NCI-H82 (cell line): ENCODE measurements at places on chromosomes 6 and 20.
A peak's percentile ranks its signal among the peaks of the same experiment; 100 is the strongest.

- no peak for DNase-seq
These were observed 33.5 kb downstream of the GHRH start for GRCh38 chr20:37228082-37228481.

GRCh38 chr20:49318430-49319207 lies 40.8 kb upstream of the ZNFX1 start:
- DNase-seq: no peak

GRCh38 chr6:143698329-143698728 lies 20.6 kb downstream of the PHACTR2 start:
- DNase-seq: no peak

DNA sequence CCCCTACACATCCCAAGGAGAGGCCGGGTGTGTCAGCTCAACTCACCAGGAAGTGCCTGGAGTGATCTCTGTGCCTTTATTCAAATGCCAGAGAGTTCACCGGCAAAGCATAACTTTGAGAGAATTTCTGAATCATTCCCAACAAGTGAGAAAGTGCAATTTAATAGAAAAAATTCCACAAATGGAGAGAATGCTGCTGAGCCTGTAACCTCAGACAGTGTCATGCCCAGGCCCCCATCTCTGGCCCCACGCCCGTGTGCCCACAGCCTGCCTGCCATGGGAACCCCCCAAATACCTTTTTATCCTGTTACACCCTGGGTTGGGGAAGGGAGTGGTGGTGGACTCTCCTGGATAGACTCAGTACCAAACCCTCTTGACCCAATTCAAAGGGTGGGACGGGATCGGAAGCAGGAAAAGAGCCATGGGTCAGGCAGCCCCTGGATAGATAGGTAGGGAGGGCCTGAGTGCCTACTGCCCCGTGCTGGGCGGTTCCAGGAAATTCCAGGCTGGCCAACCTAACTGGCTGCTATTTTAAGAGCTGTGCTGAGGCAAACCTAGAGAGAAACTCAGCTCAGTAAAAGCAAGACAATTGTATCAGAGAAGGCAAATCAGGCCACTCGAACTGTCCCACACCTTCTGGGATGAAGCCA lies 179.0 kb upstream of the FOXA2 start:
- no peak for DNase-seq

GRCh38 chr6:101445527-101445926 lies 52.0 kb downstream of the GRIK2 start:
- no peak for DNase-seq

DNA sequence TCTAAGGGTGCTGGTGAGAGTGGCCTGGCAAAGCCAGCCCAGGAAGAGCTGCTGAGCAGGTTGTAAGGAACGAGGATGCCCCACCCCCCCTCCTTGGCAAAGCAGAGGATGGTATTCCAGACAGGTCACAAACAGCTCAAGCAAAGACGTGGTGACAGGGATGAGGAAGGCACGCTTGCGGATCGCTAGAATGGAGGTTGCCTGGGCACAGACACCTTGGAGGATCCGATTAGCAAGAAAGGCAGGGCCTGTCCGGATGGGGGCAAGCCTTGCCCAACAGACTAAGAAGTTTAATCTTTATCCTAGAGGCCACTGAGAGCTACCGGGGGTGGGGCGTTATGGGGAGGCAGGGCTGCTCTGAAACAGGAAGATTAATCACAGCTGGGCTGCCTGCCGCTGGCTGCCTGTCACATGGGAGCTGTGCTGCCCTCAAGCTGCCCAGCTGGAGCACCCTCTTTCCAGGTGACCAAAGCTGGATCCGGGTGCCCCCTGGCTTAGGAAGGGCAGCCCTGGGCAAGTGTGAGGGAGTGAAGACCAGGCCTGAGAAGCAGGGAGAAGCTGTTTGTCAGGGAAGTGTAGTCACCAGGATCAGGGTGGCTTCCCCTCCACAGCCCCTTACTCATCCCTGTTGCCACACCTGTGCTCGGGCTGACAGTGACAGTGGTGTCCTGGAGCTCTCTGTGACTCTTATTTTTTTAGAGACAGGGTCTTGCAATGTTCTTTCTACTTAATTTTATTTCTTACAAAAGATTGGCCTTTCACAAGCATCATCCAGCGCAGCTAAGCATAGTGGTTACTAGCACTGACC lies 9.1 kb upstream of the MAPK13 start:
- DNase-seq: peak; percentile 90

- DNase-seq: no peak
These were observed 542.9 kb upstream of the JAG1 start for GRCh38 chr20:11216451-11217314.

- no peak for DNase-seq
These were observed 344.0 kb downstream of the PLCB1 start for GRCh38 chr20:8476021-8476420.

DNA sequence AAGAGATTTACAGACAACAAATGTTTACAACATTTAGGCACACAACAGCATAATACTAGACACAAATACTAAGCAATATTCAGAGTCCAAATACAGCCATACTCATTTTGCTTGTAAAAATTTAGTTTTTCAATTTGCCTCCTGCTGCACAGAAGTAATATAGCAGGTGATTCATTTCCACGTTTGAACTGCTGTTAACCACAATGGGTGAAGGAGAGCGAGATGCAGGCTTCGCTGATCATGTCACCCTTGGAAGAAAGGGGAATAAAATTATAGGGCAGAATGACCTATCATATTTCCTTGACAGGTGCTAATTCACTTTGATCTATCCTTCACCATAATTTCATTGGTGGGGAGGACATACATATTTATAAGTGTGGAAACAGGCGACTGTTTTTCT lies 643.8 kb upstream of the AGPAT4 start:
- DNase-seq: no peak

GRCh38 chr6:29908341-29908662 lies 34.0 kb upstream of the HLA-A start:
- DNase-seq: no peak

- no peak for DNase-seq
These were observed 15.6 kb downstream of the PKIG start for GRCh38 chr20:44597930-44598329.

- peak; percentile 31 for DNase-seq
These were observed 59.3 kb upstream of the MLN start for GRCh38 chr6:33863084-33863483.

- DNase-seq: no peak
These were observed 14.2 kb upstream of the RNF217 start for GRCh38 chr6:124947971-124948451.

DNA sequence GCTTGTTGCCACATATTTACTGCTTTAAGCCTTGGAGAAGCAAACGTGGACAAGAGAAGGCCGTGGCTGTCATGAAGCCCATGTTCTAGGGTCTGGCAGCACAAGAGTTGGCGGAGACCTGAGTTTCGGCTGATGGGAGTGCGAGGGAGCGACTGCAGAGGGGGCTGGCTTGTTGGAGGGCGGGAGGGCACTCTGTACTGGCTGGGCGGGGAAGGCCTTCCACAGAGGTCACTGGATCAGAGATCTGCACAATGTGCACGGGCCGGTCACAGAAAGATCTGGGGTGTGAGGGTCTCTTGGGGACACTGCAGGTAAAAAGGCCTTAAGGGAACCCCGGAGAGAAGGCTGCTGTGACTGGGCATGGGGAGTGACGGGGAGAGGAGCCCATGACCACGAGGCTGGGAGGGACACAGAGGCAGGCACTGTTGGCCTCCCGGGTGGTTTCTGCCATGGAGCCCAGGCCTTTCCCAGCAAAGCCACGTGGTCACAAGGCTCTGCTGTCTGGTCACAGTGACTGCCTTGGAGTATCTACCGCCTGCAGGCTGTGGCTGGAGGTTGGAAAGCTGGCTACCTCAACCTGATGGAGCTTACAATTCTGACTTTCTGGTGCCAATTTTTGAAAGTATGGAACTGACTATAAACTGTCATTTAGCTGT lies 23.8 kb downstream of the FOXC1 start:
- no peak for DNase-seq

DNA sequence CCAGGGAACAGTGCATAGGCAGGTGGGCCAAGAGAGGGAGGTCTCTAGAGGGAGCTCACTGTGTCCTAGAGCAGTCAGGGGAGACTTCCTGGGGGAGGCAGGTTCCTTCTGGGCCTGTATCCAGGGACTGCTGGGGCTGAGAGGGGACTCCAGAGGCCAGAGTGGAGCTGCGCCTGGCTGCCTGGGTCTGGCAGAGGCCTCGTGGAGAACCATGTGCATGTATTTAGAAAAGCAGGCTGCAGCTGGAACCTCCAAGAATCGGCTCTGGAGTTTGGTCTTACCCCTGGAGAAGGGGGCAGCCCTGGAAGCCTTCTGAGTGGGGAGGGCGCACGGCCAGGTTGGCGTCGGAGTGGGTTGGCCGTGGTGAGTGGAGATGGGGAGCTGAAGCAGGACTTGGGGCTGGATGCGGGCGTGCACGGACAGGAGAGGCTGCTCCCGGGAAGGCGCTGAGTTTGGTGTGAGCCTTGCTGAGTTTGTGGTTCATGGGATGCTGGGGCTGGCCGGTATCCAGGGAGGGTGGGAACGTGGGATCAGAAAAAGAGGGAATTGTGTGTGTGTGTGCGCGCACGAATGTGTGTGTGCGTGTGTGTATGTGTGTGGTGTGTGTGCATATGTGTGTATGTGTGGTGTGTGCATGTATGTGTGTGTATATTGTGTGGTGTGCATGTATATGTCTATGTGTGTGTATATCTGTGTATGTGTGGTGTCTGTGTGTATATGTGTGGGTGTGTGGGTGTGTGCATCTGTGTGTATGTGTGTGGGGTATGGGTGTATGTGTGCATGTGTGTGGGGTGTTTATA lies 10.8 kb downstream of the VSTM2L start:
- no peak for DNase-seq

DNA sequence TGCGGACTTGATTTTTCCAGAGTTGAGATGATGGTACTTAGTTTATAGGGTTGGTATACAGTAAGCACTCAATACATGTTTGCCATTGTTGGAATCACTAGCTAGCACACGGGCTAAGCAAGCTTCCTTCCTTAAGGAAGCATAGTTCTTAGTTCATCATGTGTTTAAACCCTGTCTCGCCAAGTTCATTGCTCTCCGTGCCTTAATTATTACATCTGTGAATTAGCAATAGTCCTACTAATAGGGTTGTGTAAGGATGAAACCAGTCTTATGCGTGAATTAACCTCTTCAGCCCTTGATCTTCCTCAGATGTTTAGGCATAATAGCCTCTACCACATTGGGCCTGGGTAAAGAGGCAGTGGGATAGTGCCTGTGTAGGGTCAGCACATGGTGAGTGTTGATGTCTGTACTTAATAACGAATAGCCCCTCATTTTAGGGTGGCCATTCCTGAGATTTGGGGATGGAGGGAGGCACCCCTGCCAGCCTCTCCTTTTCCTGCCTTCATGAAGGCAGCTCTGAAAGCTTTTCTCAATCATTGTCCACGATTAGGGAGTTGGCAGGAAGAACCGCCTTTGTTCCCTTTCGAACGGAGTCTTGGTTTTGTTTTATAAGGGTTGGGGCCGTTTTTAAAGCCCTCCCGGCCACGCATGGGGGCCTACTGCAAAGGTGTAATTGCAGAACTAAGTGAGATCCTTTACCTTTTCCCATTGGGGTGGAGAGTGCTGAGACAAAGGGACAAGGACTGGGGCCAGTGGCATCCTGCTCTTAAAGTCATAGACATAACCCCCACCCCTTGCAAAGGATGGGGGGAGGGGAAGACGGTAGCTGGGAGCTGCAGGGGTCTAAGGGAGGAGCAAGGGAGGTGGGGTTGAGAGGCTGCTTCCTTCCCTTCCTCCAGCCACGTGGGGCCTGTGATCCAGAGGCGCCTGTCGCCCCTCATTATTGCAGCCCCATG lies 2.1 kb downstream of the DNMT3B start:
- DNase-seq: no peak

DNA sequence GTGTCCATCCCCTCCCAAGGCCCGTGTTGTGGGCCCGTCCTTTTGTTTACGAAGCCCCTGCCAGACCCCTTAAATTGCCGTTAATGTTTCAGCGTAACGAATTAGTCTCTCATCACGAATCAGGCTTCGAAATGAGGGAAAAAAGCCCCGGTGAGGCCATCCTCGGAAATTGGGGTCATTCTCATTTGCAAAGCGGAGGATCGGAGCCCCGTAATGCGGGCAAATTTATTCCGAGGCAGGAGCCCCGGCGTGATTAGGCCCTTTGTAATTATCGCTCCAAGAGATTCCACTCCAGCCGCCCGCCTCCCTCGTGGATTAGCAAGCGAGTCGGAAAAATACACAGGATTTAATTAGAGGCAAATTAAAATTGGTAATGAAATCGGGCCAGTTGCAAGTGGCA lies 44.9 kb upstream of the MDFI start:
- DNase-seq: no peak

DNA sequence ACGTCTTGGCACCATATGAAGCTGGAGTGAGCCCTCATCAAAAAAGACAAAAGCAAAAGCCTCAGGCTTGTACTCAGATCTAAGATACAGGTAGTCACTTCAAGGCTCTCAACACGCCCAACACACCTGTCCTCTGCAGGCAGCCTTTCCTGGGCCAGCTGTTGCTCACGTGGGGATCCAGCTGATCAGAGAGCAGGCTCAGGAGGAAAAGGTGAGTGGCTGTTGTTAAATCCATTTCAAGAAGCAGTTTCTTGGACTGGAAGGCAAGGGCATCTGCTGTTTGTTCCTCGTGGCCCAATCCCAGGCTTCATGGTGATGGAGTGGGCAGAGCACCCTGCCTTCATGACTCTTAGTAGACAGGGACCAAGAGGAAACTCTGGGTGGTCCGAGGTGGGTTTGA lies 39.6 kb downstream of the ELMO2 start:
- DNase-seq: no peak

DNA sequence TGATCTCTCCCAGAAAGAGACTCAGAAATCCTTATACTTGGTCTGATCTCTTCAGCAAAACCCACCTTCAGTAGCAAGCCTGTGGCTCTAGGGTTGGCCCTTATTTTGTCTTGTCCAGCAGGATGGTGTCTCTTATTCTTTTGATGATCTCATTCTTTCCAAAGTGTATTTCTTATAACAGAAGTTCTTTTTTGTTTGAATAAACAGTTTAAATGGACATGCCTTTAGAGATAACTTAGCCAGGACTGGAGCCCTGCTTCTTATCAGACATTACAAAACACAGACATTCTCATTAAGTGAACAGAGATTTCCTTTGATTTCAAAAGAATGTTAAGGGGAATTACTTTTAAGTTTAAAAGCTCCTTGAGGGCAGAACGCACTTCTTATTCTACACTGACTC lies 31.7 kb downstream of the KCNS1 start:
- no peak for DNase-seq

GRCh38 chr6:137332637-137333280 lies 113.6 kb upstream of the IFNGR1 start:
- DNase-seq: peak; percentile 4

- no peak for DNase-seq
These were observed 218.3 kb upstream of the DTNBP1 start for GRCh38 chr6:15881150-15881549.

- DNase-seq: no peak
These were observed 158.2 kb upstream of the MCHR2 start for GRCh38 chr6:100152201-100152600.

DNA sequence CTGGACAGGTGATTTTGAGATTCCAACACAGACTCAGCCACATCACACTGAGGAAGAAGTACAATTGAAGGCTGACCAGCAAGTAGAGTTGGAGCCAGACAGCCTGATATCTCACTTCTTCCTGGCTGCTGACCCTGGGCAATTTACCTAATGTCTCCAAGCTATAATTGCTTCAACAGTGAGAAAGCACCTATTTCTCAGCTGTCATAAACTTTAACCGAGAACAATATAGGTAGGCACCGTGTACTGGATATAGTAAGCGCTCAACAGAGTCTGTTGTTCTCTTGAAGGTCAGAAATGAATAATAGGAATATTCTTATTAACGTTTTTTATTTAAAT lies 28.3 kb downstream of the STX7 start:
- DNase-seq: no peak
